Activated CD4-positive, CD25-positive, alpha-beta regulatory T cell treated with anti-CD3 and anti-CD28 coated beads, Interleukin-2, amount 50 U/mL, for 72 hours (primary cell): ENCODE measurements at places on chromosomes 13 and 19.

- no peak for DNase-seq
These were observed 4.2 kb upstream of the CACNG7 start for GRCh38 chr19:53904909-53905308.

DNA sequence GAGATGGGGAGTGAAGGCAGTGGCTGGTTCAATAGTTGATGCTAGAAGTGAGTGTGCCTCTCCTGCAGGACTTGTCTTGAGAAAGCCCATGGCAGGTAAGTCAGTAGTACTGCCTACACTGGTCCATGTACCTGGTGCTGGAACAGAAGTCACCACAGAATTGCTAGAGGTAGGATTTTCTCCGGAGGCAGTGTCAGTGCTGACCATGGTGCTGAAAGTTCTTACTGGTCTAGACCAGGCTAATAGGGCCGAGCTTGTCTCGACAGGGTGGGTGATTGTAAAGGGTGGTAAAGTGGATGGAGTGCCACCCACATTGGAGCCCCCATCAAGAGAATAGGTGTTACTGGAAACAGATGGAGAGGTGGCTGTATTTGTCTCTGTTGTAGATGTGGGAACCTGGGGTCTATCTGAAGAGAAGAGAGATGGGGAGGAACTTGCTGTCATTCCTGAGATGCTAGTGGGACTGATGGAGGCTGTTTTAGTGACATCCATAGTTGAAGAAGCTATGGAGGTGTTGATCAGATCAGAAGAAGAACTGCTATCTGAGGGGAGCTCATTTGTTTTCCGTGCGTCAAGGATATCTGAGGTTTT is 36.6 kb downstream of the MUC16 start:
- no peak for DNase-seq

GRCh38 chr19:44401139-44402115 is at the start of gene ZNF285:
Gene ZNF285, minus strand, starts transcription at chr19:44401608. Its CDS starts 4,395 bp downstream, at chr19:44397213.
- DNase-seq: peak; percentile 68

DNA sequence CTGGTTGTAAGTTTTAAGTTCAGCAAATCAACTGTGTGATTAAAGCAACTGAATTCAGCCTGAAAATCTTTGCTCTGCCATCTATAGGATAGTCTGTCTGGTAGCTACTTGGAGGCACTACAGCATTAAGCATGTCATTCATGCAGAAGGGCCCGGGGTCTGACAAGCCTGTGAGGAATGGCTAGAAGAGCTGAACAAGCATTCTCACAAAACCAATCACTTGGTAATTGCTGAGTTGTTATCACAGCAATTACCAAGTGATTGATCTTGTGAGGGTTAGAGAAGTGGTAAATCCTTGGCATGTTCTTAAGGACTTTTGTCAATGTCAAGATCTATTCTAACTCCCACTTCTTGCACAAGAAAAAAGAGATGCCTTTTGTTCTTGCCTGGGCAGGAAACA is 356.1 kb downstream of the FGF14 start:
- DNase-seq: no peak

DNA sequence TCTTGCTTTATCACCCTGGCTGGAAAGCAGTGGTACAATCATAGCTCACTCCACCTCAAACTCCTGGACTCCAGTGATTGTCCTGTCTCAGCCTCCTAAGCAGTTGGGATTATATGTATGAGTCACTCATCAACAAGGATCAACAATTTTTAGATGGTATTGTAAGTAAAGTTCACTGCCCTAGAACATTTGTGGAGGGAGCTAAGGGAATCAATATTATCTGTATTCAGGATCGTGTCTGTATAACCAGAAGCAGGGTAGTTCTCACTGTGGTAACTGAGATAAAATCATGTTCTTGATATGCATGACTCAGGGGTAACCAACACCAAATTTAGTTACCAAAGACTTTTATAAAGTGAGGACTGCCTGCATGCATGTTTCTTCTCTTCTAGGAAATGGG is 27.0 kb downstream of the ZMYM5 start:
- no peak for DNase-seq

DNA sequence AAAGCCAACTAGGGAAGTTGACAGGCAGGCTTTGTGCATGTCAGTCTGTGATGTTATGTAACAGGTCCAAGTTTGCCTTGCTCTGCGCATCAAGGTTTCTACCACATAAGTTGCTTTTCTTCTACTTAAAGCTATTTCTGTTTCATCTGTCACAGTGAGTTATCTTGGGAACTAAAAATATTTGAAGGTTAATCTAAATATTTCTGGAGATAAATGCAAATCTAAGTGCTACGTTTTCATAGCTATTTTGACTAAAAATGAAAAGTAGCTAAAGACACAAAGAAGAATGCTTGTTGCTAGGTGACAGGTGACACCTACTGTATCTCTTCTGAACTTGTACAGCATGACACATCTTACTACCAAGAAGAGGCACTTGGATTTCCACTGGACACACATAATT is 135.6 kb downstream of the KLF12 start:
- DNase-seq: no peak

- DNase-seq: no peak
These were observed 58.3 kb downstream of the RAP2A start for GRCh38 chr13:97492257-97492656.

- no peak for DNase-seq
These were observed 77.5 kb upstream of the SCEL start for GRCh38 chr13:77457966-77458365.

GRCh38 chr13:107192289-107192688 is 624.4 kb upstream of the ARGLU1 start:
- no peak for DNase-seq

DNA sequence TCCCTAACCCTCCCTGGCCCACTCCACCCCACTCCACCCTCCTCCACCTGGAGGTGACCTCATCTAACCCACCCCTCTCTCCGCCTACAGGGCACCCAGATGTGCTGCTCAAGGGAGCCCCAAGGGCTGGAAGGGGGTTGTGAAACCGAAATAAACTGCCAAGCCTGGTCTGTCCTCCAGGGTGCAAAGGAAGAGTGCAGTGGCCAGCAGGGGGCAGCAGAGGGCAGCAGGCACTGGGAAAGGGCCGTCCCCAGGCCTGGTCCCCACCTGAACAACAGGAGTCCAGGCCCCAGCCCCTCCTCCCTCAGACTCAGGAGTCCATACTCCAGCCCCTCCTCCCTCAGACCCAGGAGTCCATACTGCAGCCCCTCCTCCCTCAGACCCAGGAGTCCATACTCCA is 8.4 kb upstream of the BCAM start:
- DNase-seq: peak; percentile 88

GRCh38 chr13:45101327-45102018 is 18.8 kb upstream of the GTF2F2 start:
- no peak for DNase-seq

- no peak for DNase-seq
These were observed 3.2 kb downstream of the IFNL1 start for GRCh38 chr19:39299404-39299803.

DNA sequence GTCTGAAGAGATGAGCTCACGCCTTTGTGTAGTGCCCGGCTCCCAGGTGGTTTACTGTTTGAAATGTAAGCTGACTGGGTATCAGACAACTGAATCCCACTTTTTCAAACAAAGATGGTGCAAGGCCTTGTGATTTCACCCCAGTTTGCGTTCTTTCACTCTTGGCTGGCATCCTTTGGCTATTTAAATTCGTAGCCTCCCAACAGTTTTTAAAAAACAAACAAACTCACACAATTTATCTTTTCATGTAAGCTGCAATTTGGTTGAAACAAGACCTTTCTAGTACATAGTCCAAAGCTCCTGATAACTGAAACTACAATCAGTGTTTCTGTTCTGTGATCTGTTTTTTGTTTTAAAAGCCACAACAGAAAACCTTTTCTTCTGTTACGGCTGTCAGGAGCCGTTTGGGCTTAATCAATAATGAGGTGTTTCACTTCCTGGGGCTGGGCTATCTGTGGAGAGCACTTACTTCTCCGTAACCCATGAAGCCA is 65.1 kb upstream of the NPAS1 start:
- DNase-seq: no peak

DNA sequence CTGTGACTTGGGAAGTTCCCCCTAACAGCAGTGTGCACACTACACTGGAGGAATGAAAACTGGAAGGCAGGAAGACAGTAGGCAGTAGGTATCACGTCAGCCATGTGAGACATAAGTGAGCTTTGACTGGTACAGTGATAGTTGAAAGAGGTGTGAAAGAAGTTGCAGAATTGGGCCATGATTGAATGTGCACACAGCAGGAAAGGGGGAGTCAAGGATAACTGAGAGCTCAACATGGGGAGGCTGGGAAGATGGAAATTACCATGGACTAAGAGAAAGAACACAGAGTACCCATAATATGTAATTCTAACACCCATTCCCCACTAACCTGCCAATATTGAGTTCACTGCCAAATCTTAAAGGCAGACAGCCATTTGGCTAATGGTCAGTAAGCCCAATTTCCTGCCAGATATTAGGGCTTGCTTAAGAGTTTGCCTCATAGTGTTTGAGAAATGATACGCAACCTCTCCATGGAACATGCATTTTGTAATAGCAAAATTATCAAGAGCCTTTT is 321.7 kb downstream of the DCT start:
- DNase-seq: no peak

DNA sequence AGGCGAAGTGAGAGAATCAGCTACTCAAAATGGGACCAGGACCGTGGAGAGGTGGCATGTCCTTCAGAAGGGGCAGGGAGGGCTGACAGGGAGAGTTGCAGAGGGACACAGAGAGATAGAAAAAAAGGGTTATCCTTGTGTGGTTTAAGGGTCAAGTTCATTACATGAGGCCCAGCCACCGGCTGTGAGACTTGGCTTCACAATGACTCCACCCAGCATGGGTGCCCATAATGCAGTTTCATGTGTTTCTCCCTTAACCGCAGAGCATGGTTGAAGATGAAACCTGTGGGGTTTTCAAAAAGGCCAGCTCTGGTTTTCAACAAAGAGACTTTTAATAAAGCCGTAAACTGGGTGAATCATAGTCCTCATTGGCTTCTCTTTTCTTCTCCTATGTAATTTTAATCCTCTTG is 164.6 kb downstream of the KLF5 start:
- no peak for DNase-seq

DNA sequence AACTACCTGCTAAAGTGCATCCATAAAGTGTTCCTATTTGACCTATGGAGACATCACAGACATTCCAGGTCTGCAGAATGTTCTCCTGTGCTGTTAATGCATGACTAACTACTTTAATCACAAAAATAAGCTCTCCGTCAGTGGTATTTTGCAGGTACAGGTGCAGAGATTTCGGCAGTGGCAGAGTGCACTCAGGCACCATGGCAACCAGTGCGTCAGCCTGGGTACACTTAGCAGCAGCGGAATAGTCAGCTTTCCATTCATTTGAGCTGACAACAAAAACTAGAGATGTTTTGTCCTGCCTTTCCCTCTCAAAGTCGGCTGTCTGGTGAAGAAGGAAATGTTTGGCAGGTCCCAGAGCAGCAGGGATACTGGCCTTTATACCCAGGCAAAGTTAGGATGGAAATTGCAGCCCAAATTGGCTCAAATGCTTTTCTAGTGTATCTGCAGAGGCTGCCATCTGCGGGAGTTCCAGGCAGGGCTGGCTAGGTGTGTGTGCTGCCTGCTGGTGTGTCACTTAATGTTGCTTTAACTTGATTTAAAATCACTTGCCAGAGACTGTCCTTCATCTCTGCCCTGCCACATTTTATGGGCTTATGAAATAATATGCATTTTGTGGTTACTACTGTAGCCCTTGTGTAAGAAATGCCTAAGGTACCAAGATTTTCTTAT is 195.8 kb downstream of the RAP2A start:
- no peak for DNase-seq

GRCh38 chr19:47471733-47472457 is at the start of gene SLC8A2:
Gene SLC8A2, minus strand, starts transcription at chr19:47471893. Its CDS starts 5,490 bp downstream, at chr19:47466403.
- peak; percentile 61 for DNase-seq

GRCh38 chr13:76339649-76340048 is 546.6 kb downstream of the KCTD12 start:
- no peak for DNase-seq

DNA sequence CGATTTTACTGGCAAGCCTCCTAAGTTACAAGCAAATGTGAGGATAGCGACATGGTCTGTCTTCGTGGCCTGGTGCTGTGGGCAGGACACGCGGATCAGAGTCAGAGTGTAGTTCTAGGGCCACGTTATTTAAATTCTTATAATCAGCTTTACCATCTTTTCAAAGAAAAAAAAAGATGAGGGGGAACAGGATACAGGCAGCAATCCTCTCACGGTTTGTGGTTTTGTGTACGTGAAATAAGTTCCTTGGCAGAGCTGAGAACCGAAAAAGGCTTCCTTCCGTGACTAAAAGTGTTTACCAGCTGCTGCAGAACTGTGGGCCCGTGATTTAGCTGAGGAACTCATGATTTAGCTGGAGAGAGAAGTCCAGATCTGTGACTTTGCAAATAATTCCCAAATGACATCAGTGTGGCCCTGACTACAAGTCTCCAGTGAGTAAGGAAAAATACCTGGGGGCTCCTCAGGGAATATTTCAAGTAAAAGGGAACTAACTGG is 27.2 kb downstream of the RCBTB2 start:
- no peak for DNase-seq

DNA sequence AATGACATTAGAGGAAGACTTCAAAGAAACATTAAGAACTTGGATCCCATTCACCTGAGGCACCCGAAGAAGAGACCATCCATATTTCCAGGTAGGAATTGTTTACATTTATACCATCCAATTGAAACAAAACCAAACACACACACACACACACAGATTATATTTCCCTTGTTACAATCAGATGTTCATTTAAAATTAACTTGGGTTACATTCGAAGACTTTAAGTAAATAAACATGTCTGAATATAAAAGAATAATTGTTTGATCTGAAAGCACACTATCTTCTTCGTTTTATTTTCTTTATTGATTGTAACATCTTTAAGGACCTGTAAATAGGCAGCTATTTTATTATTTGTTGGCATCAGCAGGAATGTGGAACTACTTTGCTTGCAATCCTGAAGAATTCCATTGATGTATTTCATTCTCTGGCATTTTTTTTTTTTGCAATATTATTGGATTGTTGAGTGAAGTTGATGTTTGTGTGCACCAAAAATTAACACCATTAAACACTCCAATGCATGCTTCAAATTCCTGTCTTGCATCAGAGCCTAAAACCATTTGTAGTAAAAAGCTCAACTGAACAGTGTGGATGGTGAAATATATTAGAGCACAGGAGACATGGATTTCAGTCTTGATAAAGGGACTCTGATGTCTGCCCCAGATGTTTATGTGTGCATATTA is 85.3 kb upstream of the FRY start:
- DNase-seq: no peak

DNA sequence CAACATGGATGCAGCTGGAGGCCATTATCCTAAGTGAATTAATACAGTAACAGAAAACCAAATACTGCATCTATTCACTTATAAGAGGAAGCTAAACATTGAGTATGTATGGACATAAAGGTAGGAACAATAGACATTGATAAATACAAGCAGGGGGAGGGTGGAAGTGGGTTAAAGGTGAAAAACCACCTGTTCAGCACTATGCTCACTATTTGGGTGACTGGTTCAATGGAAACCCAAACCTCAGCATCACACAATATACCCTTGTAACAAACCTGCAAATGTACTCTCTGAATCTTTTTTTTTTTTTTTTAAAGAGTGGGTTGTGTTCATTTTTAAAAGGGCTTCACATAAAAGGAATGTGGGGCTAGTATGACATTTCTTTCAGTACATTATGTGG is 26.9 kb upstream of the CPB2 start:
- DNase-seq: no peak

- DNase-seq: no peak
These were observed 77.3 kb downstream of the KCTD12 start for GRCh38 chr13:76808927-76809326.

GRCh38 chr13:113548778-113549621 is 35.6 kb upstream of the TFDP1 start:
- DNase-seq: no peak

- no peak for DNase-seq
These were observed 7.8 kb downstream of the KHSRP start for GRCh38 chr19:6416658-6417405.

GRCh38 chr19:29532956-29533355 is 7.2 kb downstream of the VSTM2B start:
- no peak for DNase-seq

- no peak for DNase-seq
These were observed 95.6 kb upstream of the ZNF98 start for GRCh38 chr19:22517496-22518411.
